NCI-H446 treated with DMSO at 0.1 percent for 48 hours (cell line): ENCODE measurements at places on chromosomes 7 and 10.
A peak's percentile ranks its signal among the peaks of the same experiment; 100 is the strongest.

DNA sequence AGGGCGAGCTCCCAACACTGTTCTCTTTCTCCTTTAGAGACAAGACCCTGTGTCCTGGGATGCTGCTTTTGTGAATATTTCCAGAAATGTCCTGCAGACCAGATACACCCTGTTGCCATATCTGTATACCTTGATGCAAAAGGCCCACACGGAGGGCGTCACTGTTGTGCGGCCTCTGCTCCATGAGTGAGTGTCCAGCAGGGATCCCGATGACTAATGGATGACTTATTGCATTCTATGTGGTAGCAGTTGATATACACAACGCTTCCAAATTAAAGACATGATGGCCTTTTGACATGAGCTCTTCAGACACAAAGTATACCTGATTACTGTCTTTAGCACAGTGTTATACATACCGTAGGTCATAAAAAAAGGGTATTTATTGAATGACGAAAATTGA is 45.0 kb upstream of the MGAM2 start:
- DNase-seq, result no peak

- DNase-seq, result peak; percentile 3
Measured at GRCh38 chr10:93916257-93917063, 22.7 kb downstream of the SLC35G1 start.

DNA sequence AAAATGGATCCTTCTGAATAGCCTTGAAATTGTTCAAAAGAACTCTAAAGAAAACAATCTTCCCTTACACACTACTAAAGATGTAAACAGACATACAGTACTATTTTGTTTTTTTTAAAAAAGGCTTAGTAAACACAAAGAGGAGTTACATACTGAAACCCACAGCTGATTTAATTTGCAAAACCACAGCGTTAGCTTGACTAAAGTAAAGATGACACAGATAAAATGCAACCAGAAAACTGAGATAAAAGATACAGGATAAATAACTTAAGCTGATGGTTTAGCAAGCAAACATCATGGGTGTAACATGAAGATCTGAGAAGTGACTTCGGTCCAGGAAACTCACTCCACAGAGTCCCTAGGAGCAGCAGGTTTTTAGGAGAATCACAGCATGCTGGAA is 21.8 kb downstream of the PRKCQ start:
- DNase-seq, result no peak

DNA sequence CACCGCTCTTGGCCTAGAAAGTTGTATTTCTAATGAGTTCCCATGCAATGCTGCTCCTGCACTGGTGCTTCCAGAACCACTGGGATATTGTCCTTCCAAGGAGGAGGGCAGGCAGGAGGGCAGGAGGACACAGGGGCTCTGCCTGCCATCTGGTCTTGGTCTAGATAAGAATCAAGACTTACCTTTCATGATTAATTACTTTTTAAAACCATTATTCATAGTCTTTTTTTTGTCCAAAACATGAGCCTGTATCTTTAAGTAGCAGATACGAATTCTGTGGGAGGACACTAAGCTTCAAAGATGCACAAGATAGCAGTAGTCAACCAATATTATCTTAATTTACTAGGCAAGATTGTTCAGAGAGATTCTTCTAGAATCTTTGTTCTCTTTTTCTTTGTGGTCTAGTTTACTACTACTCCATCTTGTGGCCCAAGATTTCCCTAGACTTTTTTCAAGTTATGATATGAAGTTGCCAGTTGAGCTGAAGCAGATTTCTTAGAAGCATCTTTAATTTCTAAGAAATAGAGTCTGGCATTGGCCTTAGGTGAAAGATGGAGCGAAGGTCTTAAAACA is 57.6 kb downstream of the RBM33 start:
- no peak for DNase-seq

DNA sequence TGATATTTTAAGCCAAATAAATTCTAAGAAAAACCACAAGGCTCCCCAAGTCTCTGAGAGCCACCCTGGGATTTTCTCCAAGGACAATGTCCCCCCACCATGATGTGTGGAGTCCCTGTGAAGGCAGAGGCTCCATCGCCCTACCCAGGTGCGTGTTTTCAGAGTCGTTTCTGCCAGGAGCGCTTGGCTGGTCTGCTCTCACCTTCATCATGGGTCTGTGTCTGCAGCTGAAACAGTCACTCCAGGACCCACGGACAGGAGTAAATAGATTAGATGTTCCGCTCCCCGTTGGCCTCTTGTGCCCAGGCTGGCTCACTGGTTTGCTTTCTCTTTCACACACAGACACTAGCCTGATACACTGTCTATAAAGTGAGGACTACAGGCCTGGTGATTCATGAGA is 217.5 kb downstream of the SFMBT2 start:
- DNase-seq, result no peak

DNA sequence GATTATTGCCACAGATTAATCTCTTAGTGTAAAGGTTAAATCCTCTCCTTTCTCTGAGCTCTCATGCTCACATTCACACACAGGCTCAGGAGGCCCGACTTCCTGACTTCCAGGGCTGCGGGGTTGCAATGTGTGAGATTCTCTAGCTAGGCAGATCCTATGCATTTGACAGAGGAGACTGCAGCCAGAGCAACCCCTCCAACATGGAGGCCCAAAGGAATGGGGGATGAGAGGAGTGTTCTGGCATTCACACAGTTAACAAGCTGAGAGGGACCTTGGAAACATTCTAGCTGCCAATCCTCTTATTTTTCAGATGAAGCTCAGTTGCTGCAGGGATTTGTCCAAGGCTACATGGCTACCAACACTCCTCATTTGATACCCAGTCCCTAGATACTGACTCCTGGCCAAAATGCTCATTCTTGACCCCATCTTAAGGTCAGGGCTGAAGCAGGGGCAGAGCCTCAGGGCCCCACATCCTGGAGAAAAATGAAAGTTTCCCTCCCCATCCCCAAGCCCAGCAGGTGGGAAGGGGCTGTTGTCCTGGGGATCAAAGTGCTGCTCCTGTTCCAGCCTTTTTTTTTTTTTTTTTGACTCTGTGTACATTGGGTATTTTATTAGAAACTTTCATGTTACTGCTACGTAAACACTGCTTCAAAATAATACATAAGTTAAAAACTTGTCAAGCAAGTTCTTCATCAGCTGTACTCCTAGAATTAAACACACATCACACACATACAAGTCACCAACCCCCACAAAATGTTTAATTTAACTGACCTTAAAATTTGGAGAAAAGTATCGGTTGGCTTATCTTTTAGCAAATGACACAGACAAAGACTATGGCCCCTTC is 325.6 kb downstream of the PLXNA4 start:
- no peak for DNase-seq

GRCh38 chr7:80187279-80187678 is 52.6 kb downstream of the GNAI1 start:
- no peak for DNase-seq

DNA sequence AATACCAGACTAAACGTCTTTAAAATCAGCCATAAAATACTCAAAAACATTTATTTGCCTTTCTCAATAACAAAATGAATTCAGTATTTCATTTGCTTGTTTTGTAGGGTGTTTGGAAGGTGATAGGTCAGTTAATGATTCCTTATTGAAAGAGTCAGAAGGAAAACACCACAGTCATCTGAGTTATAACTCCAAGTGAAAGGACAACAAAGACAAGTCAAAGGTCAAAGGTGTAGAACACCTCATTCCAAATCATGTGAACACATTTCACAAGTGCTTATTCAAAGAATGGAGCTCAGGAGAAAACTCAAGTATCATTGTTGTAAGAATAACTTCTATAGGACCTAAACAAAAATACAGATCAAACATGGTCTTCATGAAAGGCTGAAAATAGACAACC is 318.6 kb upstream of the PHF14 start:
- DNase-seq, result no peak

DNA sequence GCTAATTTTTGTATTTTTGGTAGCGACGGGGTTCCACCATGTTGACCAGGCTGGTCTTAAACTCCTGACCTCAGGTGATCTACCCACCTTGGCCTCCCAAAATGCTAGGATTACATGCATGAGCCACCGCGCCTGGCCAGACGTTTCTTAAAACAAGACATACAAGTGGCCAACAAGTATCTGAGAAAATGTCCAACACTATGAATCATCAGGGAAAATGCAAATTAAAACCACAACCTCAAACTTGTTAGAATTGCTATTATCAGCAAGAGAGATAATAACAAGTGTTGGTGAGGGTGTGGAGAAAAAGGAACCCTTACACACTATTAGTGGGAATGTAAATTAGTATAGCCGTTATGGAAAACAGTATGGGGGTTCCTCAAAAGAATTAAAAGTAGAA is 148.6 kb downstream of the SUGCT start:
- no peak for DNase-seq

DNA sequence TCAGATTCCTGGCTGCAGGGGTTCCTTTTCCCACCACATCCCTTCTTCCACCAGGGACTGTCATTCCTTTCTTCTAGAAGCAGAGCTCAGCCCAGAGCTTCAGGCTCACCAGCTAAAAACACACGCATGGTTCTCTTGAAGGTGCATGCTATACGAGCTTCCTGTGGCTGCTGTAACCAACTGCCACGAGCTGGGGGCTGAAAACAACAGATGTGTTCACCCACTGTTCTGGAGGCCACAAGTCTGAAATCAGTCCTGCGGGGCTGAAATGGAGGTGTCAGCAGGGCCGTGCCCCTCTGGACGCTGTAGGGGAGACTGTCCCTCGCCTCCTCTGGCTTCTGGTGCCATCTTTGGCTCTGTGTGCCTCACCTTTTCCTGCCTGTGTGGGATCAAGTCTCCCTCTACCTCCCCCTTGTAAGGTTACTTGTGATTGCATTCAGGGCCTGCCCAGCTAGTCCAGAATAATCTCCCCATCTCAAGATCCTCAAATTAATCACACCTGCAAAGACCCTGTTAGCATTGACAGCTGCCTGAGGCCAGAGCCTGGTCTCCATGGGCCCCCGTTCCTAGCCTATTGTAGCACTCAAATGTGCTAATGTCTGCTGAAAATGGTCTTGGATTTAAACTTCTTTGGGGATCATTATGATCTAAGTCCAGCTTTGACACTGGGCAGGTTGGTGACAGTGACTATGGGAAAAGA is 13.7 kb downstream of the RAB19 start:
- DNase-seq, result no peak

- DNase-seq, result no peak
Measured at GRCh38 chr10:1944487-1944886, 207.2 kb upstream of the ADARB2 start.

DNA sequence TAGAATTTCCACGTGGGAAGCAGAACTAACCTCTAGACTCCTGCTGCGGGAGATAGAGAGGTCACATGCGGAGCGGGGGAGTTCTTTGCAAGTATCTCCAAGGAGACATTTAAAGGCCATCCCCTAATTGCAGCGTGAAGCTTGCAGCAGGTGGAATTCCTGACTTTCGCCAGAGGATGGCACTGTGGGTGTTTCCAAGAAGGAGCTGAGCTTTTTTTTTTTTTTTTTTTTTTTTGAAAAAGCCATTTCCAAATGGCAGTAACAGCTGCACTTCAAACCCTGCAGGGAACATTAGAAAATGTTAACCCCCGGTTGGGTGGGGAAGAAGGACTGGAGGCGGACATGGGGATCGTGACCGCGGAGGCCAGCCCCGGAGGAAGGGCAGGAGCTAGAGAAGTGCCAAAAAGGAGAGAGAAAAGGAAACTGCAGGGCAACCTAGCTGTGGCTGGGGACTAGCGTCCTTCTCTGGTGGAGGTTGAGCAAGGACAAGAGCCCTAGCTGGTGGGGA is 487.7 kb downstream of the TYW1 start:
- DNase-seq, result peak; percentile 24

- DNase-seq, result peak; percentile 3
Measured at GRCh38 chr7:42745357-42746059, 166.4 kb downstream of the C7orf25 start.

DNA sequence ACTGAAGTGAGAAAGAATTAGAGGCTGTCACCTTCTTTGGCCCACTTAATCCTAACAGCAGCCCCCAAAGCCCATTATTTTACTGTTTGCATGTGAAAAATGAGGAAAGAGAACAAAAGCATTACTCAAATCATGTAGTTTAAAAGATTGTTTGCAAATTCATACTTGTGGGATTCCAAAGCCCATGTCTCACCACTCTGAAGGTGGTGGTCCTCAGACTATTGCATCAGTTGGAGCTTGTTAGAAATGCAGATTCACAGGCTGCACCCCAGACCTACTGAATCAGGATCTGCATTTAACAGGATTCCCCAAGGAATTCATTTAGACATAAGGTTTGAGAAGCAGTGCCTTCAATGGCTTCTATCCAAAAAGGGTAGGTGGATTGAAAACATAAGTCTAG is 93.7 kb upstream of the PDE1C start:
- DNase-seq, result peak; percentile 56

- no peak for DNase-seq
Measured at GRCh38 chr10:28839600-28840007, 162.3 kb downstream of the BAMBI start.

DNA sequence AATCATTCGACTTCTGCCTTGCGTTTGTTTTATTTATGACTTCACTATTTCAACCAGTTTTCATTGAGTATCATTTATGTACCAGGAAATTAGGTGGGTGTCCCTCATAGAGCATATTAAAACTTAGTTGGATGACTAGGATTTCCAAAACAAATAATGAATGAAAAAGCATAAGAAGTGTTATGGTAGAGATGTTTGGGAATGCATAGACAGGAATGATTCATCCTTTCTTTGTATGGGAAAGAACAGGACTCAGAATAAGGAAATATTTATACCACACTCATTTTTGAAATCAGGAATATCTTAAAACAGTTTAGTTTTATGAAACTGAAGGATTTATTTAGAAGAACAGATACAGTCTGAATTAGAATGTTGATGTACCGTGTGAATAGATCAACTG is 315.7 kb downstream of the EXOC4 start:
- DNase-seq, result no peak

DNA sequence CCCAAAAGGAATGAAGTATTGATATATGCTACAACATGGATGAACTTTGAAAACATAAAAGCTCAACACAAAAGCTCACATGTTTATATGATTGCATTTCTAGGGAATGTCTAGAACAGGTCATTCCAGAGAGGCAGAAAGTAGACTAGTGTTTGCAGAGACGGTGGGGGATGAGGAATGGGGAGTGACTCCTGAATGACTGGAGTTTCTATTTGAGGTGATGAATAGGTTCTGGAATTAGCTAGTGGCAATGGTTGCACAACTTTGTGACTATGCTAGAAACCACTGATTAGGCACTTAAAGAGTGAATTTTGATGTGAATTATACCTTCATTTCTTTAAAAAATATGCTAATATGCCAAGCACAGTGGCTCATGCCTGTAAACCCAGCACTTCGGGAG is 6.9 kb downstream of the KPNA7 start:
- no peak for DNase-seq

- no peak for DNase-seq
Measured at GRCh38 chr7:111510062-111510461, 52.2 kb downstream of the IMMP2L start.

- DNase-seq, result peak; percentile 97
Measured at GRCh38 chr7:18495412-18496340, at the start of gene HDAC9. Gene HDAC9, plus strand, starts transcription at chr7:18495749. Its CDS starts 554 bp downstream, at chr7:18496303.

DNA sequence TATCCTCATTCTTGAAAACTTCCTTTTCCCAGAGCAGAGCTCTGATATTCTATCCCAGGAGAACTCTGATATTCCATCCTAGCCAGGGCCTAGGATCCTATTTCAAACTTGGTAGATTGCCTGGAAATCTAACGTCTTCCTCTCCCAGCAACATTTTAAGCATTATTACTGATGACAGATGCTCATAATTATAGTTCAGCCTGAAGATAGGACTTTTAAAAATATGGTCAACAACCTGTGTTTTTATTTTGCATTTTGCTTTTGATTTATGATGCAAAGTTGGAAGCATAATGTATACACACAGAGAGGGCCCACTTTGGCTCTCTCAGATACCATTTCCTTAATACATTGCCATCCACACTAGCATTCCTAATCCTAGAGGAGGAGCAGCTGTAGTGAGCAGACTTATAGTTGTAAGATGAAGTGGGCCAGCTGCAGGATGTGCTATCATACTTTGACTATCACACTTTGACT is 457.4 kb upstream of the TPK1 start:
- DNase-seq, result no peak

GRCh38 chr10:62707810-62708209 is 96.7 kb upstream of the ADO start:
- no peak for DNase-seq
